Activated T-helper 2 cell treated with anti-CD3 and anti-CD28 coated beads, Interferon-gamma antibody, Interleukin-2, Interleukin-4, amounts not matched to agents 10 μg/mL and 5 μg/mL and 100 μg/mL, durations not matched to agents 14 hours and 24 hours and 36 hours (primary cell): ENCODE measurements at places on chromosomes 6 and 20.

DNA sequence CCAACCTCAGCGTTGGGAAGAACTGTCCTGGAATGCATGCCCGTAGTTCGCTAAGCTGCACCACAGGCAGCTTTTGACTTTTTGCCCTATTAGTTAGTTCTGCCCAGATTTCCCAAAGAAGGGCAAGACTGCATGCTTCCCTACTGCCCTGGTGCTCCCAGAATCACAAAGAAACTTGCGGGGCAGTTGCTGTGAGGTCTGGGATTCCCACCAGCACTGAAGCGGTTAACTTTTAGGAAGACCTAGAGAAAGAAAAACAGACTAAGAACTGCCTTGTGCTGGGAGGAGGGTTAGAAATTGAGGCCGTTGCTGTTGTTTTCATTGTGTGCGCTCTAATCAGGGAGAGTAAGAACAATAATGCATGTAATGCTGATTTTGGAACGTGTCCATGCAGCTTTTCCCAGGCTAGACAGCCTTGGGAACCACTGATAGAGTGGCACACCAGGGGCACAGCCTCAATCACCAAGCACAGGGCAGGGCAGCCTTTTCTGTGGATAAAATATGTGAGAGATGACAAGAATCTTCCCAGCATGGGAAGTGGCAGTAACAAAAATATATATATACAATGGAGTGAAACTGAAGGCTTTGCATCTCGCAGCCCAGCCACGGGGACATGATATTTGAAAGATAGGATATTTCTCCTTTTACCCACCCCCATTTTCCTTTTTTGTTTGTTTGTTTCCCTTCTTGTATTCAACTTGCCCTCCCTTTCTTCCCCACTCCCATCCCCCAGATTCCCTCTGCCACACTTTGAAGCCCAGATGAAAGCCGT, 137.7 kb upstream of the HEY2 start:
- no peaks in the 10 kb centered on the region for H3K27me3 ChIP-seq
- no peaks in the 10 kb centered on the region for H3K4me1 ChIP-seq
- H3K27ac ChIP-seq, result no peak overlapping the region

DNA sequence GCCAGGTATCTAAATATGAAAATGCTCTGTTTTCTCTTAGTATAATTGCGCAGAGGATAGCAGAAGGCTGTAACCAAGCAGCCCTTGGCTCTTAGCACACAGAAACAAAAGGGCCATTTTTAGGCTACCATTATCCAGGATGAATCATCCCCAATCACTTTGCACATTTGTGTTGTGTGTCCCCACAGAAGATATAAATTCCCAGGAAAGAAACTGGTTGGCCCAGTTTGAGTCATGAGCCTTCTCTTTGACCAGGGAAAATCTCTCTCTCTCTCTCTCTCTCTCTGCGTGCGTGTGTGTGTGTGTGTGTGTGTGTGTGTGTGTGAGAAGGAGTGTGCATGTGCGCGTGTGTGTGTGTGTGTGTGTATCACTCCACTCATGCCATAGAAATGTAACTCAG, 178.5 kb downstream of the FRK start:
- no peaks in the 10 kb centered on the region for H3K4me1 ChIP-seq
- H3K36me3 ChIP-seq, result no peaks in the 10 kb centered on the region
- no peak for DNase-seq

DNA sequence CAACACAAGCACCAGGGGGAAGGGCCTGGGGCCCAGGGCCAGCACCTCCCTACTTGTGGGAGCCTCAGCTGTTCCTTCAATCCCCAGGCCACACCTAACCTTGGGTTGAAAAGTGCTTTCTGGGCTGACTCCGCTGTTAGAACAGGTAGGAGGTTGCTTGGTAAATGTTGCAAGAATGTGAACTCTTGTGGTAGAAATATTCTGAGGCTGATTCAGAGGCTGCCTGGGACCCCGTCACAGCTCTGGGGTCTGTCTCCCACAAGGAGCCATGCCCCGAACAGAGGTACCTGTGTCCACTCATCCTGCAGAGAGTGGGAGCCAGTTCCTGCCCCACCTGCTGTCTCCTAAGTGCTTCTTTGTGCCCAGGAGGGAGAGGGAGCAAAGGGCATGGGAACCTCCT, 14.4 kb upstream of the MAS1L start:
- H3K4me3 ChIP-seq, result no peak overlapping the region
- no peak overlapping the region for H3K27ac ChIP-seq
- no peak for DNase-seq
- H3K27me3 ChIP-seq, result peaks cover 13% of the 10 kb centered on the region
- no peaks in the 10 kb centered on the region for H3K36me3 ChIP-seq

GRCh38 chr6:1558388-1558787, 51.3 kb upstream of the FOXC1 start:
- no peak overlapping the region for H3K27ac ChIP-seq
- H3K27me3 ChIP-seq, result peaks cover 51% of the 10 kb centered on the region
- DNase-seq, result no peak
- H3K4me3 ChIP-seq, result no peak overlapping the region
- H3K36me3 ChIP-seq, result no peaks in the 10 kb centered on the region
- H3K4me1 ChIP-seq, result peaks cover 12% of the 10 kb centered on the region

DNA sequence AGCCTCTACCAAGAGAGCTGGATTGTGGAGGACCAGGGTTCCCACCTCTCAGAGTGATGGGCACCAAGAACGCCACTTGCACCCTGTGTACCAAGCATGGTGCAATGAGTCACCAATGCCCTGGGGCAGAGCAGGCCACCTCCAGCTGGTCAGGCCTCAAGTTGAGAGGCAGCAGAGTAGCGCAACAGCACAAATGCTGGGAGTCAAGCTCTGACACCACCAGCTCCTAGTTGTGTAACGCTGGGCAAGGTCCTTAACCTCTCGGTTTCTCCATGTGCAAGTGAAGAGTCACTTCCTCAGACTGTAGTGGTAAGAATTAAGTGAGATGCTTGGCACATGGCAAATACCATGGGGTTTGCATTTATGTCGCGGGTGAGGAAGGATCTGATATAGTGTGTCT, 25.6 kb downstream of the GFOD1 start:
- no peak overlapping the region for H3K4me3 ChIP-seq
- H3K36me3 ChIP-seq, result peaks cover 6% of the 10 kb centered on the region
- peaks cover 59% of the 10 kb centered on the region for H3K4me1 ChIP-seq
- no peaks in the 10 kb centered on the region for H3K27me3 ChIP-seq
